MM.1S (cell line): ENCODE measurements at places on chromosomes 3 and 15.
A peak's percentile ranks its signal among the peaks of the same experiment; 100 is the strongest.

DNA sequence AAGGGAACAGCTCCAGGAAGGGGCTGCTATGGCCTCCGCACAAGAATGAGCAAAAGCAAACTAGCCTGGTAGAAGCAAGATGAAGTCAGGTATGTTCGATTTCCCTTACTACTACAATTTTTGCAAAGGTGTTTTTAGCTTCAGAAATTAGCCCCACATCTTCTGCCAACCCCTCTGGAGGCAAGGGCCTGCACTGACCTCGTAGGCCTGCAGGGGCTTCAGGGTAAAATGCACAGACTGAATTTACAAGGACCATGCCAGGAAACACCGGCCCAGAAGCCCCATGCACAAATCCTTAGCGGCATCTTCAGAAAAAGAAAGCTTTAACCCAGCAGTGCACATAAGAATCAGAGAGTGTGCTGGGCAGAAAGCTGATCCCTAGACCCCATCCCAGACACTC lies 53.0 kb downstream of the SLC6A1 start:
- no peak for DNase-seq

GRCh38 chr15:72758182-72758581 lies 25.4 kb downstream of the ADPGK start:
- DNase-seq = no peak

DNA sequence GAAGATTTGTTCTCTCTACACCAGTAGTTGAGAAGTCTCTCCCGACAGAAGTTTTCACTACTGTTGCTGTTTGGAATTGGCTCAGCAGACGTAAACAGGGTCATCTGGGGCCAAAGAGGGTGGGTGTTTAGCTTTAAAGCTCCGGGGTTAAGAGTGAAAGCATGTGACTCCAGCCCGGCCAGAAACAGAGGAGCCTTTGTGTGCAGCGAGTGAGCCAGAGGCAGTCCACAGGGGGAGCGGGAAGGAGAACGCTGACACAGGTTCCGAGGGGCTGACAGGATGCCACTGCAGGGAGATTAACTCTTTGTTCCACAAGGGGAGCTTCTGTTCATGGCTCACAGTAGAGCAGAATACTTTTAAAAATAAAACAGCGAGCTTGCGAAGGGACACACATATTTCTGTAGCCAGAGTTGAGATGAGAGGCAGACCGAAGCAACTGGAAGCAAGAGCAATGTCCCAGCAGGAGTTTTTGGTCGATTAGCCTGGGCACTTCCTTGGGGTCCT lies 26.9 kb downstream of the BMF start:
- peak; percentile 48 for DNase-seq

DNA sequence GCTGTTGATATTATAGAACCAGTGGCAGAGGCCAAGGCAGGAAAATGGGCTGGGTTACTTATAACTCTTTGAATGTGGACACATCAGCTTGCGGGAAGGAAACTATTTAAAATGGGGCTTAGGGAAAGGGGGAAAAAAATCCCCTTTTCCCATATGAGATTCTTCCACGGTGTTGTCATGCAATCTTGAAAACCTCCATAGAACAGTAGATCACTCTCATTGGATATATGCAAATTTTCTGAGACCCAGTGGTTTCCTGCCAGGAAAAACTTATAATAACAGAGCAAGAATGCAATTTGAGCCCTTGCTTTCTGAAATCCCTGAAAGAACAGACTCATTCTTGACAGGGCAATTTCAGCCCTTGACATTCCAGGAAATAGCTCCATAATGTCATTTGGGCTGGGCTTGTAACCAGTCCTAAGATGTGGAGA lies 31.1 kb downstream of the TMEM212 start:
- DNase-seq = no peak

GRCh38 chr3:69462826-69463100 lies 76.9 kb upstream of the FRMD4B start:
- DNase-seq = no peak

GRCh38 chr3:43004282-43004681 lies 25.2 kb downstream of the GASK1A start:
- DNase-seq = no peak

GRCh38 chr15:73550190-73550589 lies 83.0 kb downstream of the NPTN start:
- no peak for DNase-seq

DNA sequence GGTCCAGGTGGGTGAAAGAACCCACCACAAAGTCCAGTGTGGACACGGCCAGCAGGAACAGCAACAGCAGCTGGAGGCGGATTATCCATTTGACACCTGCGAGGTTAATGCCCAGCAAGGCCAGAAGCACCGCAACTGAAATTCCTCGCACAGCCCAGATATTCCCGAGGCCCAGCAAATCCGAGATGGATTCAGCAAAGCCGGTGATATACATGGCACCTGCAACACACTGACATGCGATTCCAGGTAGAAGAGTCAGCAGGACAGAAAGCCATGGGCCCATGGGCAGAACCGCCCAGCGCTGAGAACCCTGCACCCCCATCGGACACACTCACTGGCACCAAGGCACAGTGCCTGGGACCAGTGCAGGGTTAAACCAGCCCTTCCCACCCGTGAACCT lies 34.8 kb downstream of the SLC12A8 start:
- DNase-seq = no peak

DNA sequence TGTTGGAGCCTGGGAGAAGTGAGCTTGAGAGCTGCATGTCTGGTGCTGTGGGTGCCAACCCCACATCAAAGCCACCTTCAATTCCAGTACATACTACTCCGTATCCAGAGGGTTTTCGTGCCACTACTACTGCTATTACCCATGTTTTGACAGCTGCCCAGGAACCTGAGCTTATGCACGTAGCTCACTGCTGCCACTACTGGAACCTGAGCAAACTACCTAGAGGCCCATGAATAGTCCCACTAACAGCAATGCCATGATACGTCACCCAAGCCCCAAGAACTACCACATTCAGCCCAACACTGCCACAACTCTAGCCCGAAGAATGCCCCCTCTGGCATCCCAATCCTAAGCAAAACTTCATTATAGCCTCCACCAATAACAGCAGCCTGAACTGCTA lies 215.2 kb upstream of the BCHE start:
- no peak for DNase-seq

DNA sequence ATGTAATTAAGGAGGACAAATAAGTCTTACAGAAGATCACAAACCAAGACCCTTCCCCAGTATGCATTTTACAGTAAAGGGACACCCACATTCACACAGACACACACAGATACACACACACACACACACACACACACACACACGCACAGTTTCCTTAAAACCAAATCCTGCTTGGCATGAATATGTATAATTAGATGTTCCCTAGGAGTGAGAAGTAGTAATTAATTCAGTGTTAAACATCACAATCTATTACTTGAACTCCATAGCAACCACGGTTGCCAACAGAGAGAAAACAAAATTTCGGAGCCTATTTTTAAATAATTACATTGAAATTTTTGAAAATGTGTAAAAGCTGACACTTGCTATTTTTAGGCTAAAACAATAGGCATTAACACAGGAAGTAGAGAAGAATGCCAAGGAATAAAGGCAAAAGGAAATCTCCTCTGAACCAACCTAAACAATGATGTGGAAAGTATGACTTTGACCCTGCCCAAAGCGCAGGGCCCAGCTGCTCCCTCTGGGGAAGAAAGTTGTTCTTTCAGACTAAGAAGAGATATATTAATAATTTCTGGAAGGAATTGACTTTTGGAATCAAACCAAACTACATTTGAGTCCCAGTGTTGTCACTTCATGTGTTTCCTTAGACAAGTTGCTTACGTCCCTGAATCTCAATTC lies 215.3 kb downstream of the CPNE4 start:
- no peak for DNase-seq

- no peak for DNase-seq
Observed at GRCh38 chr15:40856746-40857145, 12.9 kb downstream of the SPINT1 start.

GRCh38 chr3:173502983-173503568 lies 105.5 kb downstream of the NLGN1 start:
- DNase-seq = no peak
